EH (cell line): ENCODE measurements at places on chromosomes 11 and 22.

GRCh38 chr11:124892750-124893454, 4.8 kb downstream of the ROBO4 start:
- no peak for DNase-seq

- DNase-seq: peak; percentile 79
Measured at GRCh38 chr11:73240190-73240781, 22.2 kb downstream of the P2RY2 start.

DNA sequence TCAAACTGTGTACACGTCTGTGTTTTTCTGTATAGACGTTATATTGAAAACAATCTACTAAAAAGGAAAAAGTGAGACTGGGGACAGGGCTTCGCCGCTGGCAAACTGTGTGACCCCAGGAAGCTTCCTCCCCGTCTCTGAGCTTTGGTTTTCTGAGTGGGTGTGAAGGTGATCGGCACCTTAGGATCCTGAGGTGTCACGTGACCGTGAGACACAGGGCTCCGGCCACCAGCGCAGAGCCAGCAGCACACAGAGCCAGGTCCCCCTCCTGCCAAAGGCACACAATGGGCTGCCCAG, 32.0 kb downstream of the KIAA0930 start:
- DNase-seq: no peak

- DNase-seq: no peak
Measured at GRCh38 chr11:102695201-102695600, 10.4 kb downstream of the MMP27 start.

DNA sequence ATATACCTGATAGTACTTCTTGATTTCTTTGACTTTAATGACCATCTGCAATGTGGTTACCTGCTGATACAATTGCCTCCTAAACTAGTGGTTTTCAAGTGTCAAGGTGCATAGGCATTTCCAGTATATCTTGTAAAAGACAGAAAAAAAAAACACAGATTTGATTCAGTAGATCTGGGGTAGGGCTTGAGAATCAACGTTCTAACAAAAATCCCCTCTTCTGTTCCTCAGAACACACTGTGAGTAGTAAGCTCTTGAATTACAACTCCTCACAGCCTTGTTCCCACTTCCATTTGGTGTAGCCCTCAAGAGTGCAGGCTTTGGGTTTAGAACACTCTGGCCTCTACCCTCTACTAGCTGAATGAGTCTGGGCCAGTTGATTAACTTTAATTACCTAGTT, 78.0 kb upstream of the CTSC start:
- no peak for DNase-seq
